Neural progenitor cell (in vitro differentiated cells): ENCODE measurements at places on chromosomes 12 and 14. TPM values are rescaled to one million over a fixed set of nuclear protein-coding genes. Genes with fewer than 3 reads are reported as not detected.
A peak's percentile ranks its signal among the peaks of the same experiment; 100 is the strongest.

DNA sequence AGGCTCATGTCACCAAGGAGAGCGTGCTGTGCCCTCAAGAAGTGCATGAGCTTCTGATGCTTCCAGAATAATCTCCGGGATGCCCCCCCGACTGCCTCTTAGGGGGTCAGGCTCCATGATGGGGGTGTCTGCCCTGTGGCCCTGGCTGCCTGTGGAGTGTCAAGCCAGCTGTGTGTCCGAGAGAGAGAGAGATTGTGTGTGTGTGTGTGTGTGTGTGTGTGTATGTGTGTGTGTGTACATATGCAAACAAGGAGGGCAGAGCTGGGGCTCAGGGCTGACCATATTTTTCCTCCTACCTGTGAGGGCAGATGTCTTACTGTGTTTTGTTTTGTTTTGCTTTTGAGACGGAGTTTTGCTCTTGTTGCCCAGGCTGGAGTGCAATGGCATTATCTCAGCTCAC lies 5.6 kb upstream of the ALDH2 start:
- H3K27me3 ChIP-seq: no peaks in the 10 kb centered on the region
- no peak overlapping the region for H3K4me3 ChIP-seq
- DNase-seq: no peak
- H3K36me3 ChIP-seq: no peaks in the 10 kb centered on the region
- H3K4me1 ChIP-seq: peaks cover 39% of the 10 kb centered on the region
- peak overlapping the region; percentile 96 for H3K27ac ChIP-seq

GRCh38 chr12:48165089-48165981 lies 8.0 kb upstream of the ASB8 start:
- no peaks in the 10 kb centered on the region for H3K36me3 ChIP-seq
- no peaks in the 10 kb centered on the region for H3K4me1 ChIP-seq
- no peak overlapping the region for H3K27ac ChIP-seq
- H3K4me3 ChIP-seq: no peak overlapping the region
- H3K27me3 ChIP-seq: no peaks in the 10 kb centered on the region

NOVA1 gene
- 17.9 and 37.9 TPM in 2 replicates for total RNA-seq

DNA sequence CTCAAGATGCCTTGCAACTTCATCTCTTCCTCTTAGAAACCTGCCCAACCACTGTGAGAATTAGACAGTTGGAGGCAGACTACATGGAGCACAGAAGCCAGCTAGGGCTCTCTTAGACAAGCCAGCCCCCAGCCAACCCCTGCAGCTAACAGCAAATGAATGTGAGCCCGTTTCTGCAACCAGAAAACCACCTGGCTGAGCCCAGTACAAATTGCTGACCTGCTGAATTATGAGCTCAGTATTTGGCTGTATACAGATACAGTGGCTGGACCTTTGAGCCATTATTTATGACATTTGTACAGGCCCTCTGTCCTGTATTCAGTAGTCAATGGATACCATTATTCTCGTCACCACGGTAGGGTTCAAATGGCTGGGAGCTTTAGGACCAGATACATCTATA lies 112.9 kb downstream of the TBX5 start:
- no peaks in the 10 kb centered on the region for H3K4me1 ChIP-seq
- H3K36me3 ChIP-seq: no peaks in the 10 kb centered on the region
- no peak overlapping the region for H3K4me3 ChIP-seq
- no peak overlapping the region for H3K27ac ChIP-seq
- no peaks in the 10 kb centered on the region for H3K27me3 ChIP-seq

GRCh38 chr14:93295541-93296220 lies 37.2 kb downstream of the BTBD7 start:
- H3K27me3 ChIP-seq: no peaks in the 10 kb centered on the region
- peak overlapping the region; percentile 9 for H3K27ac ChIP-seq
- no peak overlapping the region for H3K4me3 ChIP-seq

DNA sequence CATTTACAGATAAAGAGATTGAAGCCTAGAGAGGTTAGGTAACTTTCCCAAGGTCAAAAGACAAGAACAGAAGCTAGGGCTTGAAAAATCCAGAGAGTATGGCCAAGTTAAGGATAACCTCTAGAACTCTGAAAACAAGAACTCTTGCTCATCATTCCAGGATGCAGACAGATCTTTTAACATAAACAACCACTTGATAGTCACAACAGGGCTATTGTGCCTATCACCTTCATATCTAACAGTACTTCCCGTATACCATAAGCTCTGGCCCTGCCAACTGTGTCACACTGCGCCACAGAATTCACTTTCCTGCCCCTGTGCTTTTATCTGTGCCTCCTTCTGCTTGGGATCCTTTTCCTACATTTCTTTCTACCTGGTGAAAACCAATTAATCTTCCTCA lies 18.2 kb downstream of the ERP29 start:
- no peak overlapping the region for H3K4me3 ChIP-seq
- no peak overlapping the region for H3K27ac ChIP-seq
- DNase-seq: no peak
- peaks cover 29% of the 10 kb centered on the region for H3K36me3 ChIP-seq
- H3K27me3 ChIP-seq: no peaks in the 10 kb centered on the region
- no peaks in the 10 kb centered on the region for H3K4me1 ChIP-seq
